ENCODE measurements at places on chromosomes 3 and 15.

GRCh38 chr3:119187266-119187665, 13.9 kb downstream of the UPK1B start:
- no peak for DNase-seq

- no peak for DNase-seq
Measured at GRCh38 chr15:32104061-32104995, 74.0 kb downstream of the CHRNA7 start.

GRCh38 chr15:58185439-58185838, 47.3 kb downstream of the AQP9 start:
- DNase-seq: no peak

DNA sequence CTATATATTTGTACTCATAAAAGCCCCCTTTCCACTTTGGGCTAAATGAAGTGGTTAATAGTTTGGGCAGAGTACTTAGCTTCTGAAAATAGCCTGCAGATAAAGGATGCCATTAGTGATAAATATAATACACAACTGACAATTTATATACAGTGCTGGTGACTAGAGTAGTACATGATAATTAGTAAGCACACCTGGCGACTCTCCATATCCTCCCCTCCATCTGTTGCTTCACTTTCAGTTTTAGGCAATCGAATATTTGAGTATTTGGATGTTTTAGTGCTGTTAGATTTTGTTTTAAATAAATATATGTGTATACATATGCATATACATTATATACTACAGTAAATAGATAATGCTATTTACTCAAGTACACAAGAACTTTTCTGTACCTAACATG, 35.9 kb upstream of the CHMP2B start:
- no peak for DNase-seq

- no peak for DNase-seq
Measured at GRCh38 chr3:59268170-59268569, 218.3 kb upstream of the CFAP20DC start.

GRCh38 chr3:17411157-17411877, 331.1 kb downstream of the TBC1D5 start:
- DNase-seq: no peak

DNA sequence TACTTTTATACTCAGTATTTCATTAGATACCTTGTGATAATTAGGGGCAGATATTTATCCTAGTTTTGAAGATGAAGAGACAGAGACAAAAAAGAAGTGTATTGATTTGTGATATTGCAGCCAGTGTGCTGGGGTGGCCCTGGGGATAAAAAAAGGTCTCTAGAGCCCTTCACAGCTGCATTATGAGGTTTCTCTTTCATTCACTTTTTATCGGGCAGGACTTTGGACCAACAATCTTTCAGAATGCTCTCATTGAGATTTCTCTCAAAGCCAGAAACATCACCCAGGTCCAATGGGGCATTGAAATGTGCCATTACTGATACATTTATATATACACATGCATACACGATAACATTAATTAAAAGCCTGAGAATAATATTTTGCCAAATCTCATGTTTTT, 20.5 kb upstream of the SELENOT start:
- no peak for DNase-seq

DNA sequence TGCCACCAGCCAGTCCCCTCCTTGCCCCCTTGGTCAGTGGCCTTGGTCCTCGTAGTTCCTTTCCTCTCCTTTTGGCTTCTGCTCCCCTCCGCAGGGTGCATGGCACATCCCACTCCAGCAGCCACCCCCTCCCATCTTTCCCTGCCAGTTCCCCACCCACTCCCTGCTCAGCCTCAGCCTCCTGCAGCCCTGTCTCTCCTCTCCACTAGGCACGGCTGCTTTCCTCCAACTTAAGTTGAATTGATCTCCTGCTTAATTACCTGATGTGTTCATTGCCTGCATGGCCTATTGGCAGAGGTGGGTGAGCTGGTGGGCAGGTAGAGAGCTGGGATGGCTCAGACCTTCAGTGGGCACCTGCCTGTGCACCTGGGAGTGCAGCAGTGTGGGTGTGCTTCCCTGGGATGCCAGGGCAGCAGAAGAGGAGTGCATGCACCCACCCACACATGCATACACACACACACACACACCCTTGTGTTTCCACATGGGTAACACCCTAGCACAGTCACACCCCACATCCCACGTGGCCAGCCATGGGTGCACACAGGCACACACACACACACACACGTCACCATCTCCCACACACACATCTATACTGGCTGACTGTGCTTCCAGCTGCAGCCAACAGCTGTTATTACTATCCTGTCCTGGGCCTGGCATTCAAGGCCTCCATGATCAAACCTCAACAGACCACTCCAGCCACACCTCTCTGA, 30.9 kb downstream of the C3orf18 start:
- no peak for DNase-seq

DNA sequence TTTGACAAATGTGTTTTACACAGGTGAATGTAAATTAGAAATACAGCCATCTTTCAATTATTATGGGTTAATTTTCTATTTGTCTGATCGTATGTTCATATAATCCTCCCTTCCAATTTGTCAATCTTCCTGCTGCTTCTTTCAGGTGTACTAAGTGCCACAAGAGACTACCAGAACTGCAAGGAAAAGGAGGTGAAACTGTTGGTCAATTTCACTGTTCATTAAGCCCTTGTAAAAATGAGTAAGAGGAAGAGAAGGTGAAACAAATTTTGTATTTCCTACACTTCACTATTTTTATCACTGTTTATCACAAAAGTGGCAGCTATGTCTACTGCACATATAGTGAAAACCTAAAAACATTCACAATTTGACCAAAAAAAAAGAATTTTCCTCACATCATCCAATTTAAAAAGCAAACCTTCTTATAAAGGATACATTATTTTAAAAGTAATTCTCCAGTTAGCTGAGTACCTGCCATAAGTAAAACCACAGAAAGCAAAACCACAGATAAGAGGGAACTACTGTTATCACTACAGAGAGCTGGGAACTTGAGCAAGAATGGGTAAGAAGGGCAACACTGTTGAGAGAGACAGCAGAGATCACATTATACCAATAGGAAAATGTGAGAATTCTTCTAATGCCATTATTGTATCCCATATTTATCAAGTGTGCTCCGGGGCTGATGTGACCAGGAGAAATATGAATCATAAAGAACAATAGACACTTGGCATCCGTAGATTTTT, 163.0 kb downstream of the TBC1D5 start:
- DNase-seq: peak; percentile 31

DNA sequence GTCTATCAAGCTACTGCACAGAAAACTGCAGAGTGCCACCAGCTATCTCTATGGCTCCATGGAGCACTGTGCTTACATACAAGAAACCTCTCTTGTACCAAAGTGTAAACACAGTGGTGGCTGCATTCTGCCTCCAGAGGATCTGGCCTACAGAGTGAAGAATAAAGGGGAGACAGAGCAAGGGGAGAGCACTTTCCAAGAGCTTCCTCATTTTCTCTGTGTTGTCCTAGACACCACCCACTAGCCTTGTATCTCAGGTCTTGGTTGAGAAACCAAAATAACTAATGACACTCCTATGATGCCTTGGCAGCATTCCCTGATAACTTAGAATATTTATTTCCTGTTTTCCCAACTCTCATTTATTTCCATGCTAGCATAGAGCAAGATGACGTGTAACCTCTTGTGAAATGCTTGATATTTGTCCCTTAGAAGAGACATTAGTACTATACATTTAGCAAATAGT, 56.9 kb upstream of the PHLDB2 start:
- no peak for DNase-seq

- DNase-seq: peak; percentile 52
Measured at GRCh38 chr3:196740481-196741248, 1.0 kb downstream of the PAK2 start.

GRCh38 chr15:85019815-85020590, 38.3 kb downstream of the PDE8A start:
- no peak for DNase-seq

DNA sequence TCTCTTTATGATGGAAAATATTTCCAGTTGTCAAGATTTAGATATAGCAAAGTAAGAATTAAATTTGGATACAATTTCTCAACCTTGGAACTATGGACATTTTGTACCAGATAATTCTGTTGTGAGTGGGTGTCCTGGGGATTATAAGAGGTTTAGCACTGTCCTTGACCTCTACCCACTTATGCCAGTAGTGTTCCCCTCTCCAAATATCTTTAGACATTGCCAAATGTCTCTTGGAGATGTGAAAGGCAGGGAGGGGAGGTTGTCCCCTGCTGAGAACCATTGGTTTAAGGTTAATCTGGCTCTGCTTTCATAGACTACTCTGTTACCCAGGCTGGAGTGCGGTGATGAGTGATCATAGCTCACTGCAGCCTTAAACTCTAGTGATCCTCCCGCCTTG, at the start of gene EBLN2:
TSS of gene EBLN2 (plus strand) at position 244 of the 400 bp plus-strand sequence. CDS start 423 bp downstream, outside the sequence.
- DNase-seq: no peak

DNA sequence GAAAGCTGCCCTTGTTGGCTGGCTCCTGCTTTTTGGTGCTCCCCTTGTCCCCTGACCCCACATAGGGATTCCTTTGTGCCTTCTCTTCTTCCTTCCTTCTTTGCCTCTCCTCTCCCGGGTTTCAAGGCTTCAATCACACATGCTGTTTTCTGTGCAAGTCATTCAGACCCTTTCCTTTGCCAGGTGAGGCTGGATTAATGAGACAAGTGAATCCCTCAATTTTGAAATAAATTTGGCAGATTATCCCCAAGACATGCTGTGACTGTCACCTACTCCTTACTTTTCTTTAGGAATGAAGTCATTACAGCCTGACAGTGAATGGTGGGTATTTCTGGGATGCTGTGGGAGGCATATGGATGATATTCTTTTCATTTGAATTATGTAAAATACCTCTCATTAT, 259.0 kb upstream of the RGMA start:
- no peak for DNase-seq

GRCh38 chr3:95418251-95418650, 1355.4 kb downstream of the NSUN3 start:
- no peak for DNase-seq

GRCh38 chr3:177816667-177817208, 619.5 kb upstream of the TBL1XR1 start:
- no peak for DNase-seq

DNA sequence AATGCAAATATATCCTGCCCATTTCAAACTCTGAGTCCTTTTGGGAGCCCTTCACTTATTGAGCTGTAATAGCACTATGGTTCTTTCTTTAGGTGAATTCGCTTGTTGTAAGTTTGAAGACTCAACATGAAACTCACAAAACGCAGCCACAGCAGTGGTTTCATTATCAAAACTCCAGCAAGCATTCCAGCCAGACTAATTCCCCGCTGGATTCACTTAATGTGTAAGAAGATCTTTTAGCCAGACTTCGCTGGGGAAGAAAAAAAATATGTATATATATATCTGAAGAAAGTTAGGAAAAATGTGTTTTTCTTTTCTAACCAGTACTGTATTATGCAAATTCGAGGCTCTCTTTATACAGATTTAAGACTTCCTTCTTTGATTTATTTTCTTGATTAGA, 241.1 kb downstream of the WNT5A start:
- no peak for DNase-seq

- no peak for DNase-seq
Measured at GRCh38 chr3:117553461-117553860, 843.9 kb downstream of the TUSC7 start.

GRCh38 chr3:50617096-50617791, at the start of gene MAPKAPK3:
Gene MAPKAPK3 (plus strand): TSS chr3:50617151. CDS start chr3:50617566, 415 bp downstream.
- no peak for DNase-seq

DNA sequence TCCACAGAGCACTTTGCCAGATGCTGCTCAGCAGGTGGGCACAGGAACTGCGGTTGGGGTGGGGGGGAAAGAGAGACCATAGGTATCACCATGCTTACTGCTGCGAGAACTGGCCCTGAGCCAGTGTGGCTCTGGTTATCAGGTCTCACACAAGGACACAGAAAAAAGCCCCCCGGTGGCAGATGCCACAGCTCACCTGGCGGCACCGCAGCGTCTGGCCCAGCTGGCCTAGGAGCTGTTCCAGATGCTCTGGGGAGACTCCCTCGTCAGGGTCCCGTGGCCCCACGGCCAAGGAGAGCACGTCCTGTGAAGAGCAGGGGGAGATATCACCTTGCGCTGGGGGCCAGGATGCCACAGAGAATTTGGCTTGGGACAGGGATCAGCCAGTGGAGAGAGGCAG, 10.8 kb downstream of the CDAN1 start:
- DNase-seq: no peak

DNA sequence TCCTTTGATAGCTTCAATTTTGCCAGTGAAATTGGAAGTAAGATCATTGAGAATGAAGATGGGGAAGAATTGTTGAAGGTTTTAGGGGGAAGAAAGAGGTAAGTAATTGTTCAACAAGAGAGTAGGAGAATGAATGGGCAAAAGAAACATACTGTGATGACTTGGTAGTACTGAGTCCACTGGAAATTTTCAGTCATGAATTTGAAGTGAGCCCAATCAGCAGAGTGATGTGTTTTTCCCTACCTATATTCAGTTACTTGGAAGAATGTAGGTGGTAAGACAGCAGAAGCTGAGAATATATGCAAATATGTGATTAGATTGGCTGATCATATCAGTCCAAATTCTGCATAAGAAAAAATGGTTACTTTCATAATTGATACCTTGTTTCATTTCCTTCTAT, 569.6 kb downstream of the AGBL1 start:
- DNase-seq: no peak

DNA sequence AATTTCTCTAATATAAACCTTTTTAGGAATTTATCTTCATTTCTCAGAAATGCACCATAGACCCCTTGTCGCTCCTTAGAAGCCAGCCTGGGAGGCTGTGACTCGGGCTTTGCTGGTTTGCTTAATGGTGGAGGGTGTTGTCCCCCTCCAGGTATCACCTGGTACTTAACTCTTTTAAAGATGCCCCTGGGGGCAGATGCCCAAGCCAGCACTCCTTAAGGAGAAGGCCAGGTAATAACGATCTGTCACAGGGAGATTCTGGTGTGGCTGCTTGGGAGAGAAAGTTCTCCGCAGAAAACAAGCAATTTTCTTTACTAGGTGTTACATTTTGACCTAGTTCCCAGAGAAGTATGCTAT, 22.3 kb downstream of the EHD4 start:
- DNase-seq: no peak

DNA sequence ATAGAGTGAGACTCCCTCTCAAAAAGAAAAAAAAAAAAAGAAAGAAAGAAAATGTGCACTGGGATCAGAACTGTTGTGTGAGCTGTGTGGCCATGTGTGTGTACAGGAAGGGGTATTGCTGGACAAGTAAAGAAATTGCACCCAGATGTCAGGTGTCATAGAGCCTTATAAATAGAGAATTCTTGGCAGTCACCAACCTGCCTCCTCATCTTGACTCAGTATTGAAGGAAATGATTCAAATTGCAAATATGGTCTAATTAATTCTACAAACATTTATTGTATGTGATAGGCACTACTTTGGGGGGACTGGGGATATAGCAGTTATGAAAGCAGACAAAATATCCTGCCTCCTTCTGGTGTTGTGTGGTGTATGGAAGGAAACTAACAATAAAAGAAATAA, 243.8 kb upstream of the TTC14 start:
- no peak for DNase-seq

- DNase-seq: no peak
Measured at GRCh38 chr3:22245811-22246583, 495.0 kb upstream of the ZNF385D start.

GRCh38 chr3:134660046-134660441, 9.2 kb upstream of the KY start:
- DNase-seq: no peak

GRCh38 chr15:95113041-95113440, 881.7 kb downstream of the MCTP2 start:
- DNase-seq: no peak

GRCh38 chr3:157257101-157257500, 97.2 kb upstream of the CCNL1 start:
- DNase-seq: no peak

GRCh38 chr15:50113992-50114780, 4.8 kb downstream of the ATP8B4 start:
- DNase-seq: no peak
